Esophagus mucosa (tissue), 1 donor: ENCODE measurements at places on chromosomes 16 and 17.

DNA sequence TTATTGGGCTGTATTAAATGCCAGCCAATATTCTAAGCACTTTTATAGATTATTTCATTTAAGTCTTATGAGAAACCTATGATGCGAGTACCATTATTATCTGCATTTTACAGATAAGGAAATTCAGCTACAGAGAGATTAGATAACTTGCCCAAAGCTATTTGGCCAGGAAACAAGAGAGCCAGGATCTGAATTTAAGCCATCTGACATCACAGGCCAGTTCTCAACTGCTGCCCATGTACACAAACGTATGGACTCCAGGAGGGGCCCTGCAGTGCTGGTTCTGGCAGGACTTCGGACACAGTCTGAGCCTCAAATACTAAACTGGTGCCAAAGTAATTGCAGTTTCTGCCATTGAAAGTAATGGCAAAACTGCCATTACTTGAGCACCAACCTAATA, 40.2 kb downstream of the CPPED1 start:
- no peak for ATAC-seq

DNA sequence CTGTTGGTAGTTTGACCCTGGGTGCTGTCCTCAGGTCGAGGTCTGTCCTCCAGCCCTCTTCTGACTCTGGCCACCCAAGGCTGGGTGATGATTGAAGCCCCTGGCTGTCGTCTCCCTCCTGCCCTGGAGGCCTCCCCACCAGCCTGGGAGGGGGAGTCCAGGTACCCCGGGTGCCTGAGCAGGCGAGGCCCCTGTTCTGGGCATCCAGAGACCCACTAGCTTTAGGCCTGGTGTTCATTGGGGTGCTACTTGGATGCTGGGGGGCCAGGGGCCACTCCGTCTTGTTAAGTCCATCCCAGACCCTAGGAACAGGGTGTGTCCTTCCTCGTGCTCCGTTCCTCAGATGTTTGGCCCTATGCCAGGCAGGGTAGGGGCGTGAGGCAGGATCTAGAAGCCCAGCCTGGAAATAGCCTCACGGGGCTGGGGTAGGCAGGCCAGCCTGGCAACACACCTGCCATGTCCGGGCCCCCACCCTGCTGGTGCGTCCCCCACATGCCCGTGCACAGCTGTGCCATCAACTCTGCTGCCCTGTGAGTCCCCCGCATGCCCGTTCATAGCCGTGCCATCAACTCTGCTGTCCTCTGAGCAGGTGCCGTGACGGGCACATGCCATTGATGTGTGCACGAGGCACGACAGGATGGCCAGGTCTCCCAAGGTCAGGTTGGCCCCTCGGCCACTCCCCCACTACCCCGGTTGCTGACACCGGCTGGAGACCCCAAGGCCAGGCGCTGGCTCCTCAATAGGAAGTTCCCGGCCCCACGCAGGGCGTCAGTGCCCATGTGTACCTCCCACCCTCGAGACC, 36.9 kb downstream of the GINS2 start:
- ATAC-seq = peak; percentile 3

- ATAC-seq = no peak
Measured at GRCh38 chr17:62591333-62591732, 36.1 kb upstream of the MRC2 start.

- no peak for ATAC-seq
Measured at GRCh38 chr17:57487573-57487972, 231.2 kb downstream of the MSI2 start.

GRCh38 chr16:11067697-11068141, 123.4 kb downstream of the CLEC16A start:
- no peak for ATAC-seq

DNA sequence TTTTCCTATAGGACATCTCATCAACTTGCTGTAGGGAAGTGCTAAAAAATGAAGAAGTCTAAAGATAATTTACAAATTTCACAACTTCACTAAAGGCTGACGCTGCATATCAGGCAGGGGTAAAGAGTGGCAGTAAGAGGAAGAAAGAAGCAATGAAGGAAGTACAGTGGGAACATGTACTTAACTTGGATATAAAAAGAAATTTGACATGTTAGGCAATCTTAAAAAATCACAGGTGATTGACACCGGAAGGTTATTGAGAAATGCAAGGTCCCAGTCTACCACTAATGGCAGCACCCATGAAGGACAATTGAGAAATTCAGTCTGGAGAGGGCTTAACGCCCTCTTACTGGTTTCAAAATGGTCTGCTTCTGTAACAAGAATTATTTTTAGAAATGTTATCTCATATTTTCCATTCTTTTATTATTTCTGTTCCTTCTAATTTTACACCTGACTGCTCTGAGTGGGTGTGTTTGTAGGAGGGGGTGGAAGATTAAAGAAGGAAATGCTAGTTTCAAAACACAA, 358.1 kb downstream of the KCNJ2 start:
- no peak for ATAC-seq

DNA sequence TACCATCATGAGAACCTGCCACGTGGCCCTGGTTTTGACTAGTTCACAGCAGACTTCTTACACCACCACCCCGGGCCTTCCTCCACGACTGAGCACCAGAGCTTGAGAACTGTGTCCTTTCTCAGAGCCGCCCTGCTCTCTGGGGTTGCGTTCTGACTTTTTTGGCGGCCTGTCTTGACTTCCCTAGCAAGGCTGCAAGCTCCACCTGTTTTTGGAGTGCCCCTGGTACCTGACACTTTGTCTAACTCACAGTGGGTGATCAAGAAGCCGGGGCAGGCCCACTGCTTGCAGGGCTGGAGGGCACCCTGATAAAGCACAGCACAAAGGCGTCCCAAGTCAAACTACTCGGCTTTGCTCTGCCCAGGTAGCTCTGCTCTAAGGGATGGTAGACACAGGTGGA, 154.3 kb downstream of the SDK2 start:
- ATAC-seq = no peak
